Smooth muscle cell of trachea (primary cell): ENCODE measurements at places on chromosomes 11 and 22. TPM values are rescaled to one million over a fixed set of nuclear protein-coding genes. Genes with fewer than 3 reads are reported as not detected.

Gene TOM1
- 26.2 and 62.9 TPM in 2 replicates for total RNA-seq

Gene CCDC81
- total RNA-seq, result 1.0 TPM in 1 of 2 replicates, not detected in the other

Gene CELSR1
- 0.73 and 1.5 TPM in 2 replicates for total RNA-seq

Gene ARHGAP20
- total RNA-seq, result 13.8 and 16.0 TPM in 2 replicates

Gene OR56A1
- under 0.01 TPM in 1 of 2 replicates, not detected in the other for total RNA-seq

Gene SLC22A9
- not detected in 2 replicates for total RNA-seq

Gene SLC35C1
- 9.9 and 13.7 TPM in 2 replicates for total RNA-seq

Gene PIWIL4
- total RNA-seq, result 4.1 and 4.5 TPM in 2 replicates

Gene OR4D5
- not detected in 2 replicates for total RNA-seq

Gene THY1
- 52.1 and 286 TPM in 2 replicates for total RNA-seq

Gene SHANK2
- 4.5 and 5.5 TPM in 2 replicates for total RNA-seq

Gene GRM5
- total RNA-seq, result not detected in 2 replicates

Gene RTN4RL2
- 0.33 TPM in 1 of 2 replicates, not detected in the other for total RNA-seq

Gene TMEM191C
- 1.0 and 1.8 TPM in 2 replicates for total RNA-seq

Gene EFEMP2
- total RNA-seq, result 56.3 and 157 TPM in 2 replicates

Gene OR51B5
- 0.29 TPM in 1 of 2 replicates, not detected in the other for total RNA-seq

Gene PNPLA5
- total RNA-seq, result 0.50 TPM in 1 of 2 replicates, not detected in the other

Gene MMP3
- total RNA-seq, result 9.5 and 13.4 TPM in 2 replicates

Gene LRRN4CL
- 68.9 and 89.6 TPM in 2 replicates for total RNA-seq

Gene KDELR3
- total RNA-seq, result 135 and 173 TPM in 2 replicates

Gene GPHA2
- not detected in 2 replicates for total RNA-seq

Gene TMPRSS6
- total RNA-seq, result not detected in 2 replicates

Gene RHOD
- 9.7 and 20.2 TPM in 2 replicates for total RNA-seq
